HAP-1 (cell line): ENCODE measurements at places on chromosomes 12 and 14.

GRCh38 chr12:47210776-47211175 lies 131.0 kb upstream of the AMIGO2 start:
- no peak for DNase-seq

DNA sequence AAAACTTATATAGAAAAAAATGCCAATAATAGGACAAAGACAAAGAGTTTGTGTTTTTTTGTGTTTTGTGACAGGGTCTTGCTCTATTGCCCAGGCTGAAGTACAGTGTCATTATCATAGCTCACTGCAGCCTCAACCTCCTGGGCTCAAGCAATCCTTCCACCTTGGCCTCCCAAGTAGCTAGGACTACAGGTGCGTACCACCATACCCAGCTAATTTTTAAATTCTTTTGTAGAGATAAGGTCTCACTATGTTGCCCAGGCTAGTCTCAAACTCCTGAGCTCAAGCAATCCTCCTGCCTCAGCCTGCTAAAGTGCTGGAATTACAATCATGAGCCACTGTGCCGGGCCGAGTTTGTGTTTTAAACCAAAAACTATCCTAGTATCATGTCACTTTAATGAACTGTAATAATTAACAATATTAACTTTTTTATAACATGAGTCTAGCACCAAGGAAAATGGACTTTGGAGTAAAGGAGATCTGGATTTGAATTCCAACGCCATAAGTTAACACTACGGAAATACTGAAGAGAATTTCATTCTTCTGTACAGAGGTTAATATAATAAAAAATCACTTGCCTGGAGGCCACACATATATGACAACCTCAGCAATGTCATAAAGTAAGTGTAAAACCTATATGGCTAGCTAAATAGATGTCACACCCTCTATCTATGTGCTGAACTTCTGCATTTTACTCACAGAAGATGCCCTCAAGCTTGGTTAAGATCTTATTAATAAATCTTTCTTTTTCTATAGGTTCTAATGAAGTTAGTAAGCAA lies 53.2 kb downstream of the EPS8 start:
- no peak for DNase-seq

- DNase-seq = no peak
Observed at GRCh38 chr12:64675795-64676194, 65.5 kb downstream of the RASSF3 start.

GRCh38 chr14:31286456-31287293 lies 79.1 kb upstream of the HECTD1 start:
- peak; percentile 37 for DNase-seq

DNA sequence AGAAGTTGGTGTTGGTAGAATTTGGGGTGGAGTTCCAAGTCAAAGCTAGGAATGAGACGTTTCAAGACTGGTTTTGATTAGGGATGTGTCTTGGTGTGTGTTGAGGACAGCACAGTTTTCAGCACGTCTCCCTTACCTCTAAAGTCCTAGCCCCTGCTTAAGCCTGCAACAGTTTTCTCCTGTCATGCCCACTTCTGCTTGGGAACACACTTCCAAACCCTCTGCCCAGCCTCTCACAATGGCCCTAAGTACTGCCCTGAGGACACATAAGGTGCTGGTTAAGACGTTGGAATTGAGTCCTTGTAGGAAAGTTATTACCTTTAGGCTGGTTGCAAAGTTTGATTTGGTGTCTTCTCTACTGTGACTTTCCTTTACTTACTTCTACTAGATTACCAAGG lies 710 bp upstream of the BMAL2 start:
- no peak for DNase-seq

DNA sequence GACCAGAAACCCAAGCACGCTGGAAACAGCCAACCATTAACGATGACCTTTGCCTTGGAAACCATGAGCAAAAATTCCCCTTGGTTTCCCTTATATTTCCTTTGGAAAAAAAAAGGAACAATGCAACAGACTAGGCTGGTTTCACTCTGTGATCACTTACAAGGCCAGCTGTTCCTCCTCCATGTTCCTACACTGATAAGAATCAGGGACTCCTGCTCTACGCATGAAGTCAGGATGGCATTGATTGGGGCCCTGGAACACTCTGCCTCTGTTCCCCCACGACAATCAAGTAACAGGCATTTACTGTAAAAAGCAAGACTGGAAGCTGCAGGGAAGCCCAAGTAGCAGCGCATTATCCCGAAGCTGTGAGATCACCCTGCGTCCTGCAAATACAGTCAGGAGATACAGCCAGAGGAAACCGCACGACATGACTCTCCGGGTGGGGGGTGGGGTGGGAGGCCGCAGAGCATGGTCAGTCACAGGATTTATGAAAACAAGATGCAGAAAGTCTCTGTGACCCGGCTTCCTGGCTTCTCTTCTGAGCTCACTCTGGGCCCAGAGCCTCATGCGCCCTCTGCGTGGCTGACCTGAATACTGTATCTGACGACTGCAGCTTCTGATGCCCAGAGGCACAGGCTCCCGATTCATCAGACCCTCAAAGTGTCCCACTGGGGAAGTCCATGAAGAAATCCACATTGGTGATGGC lies 31.1 kb downstream of the SSH1 start:
- no peak for DNase-seq

GRCh38 chr14:76375947-76376404 lies at the start of gene ESRRB:
ESRRB (plus strand) TSS chr14:76376137; CDS start chr14:76376402, 265 bp downstream.
- peak; percentile 32 for DNase-seq

- no peak for DNase-seq
Observed at GRCh38 chr12:12323118-12323517, 26.9 kb downstream of the MANSC1 start.

GRCh38 chr12:91505006-91505405 lies 322.4 kb upstream of the DCN start:
- DNase-seq = no peak

DNA sequence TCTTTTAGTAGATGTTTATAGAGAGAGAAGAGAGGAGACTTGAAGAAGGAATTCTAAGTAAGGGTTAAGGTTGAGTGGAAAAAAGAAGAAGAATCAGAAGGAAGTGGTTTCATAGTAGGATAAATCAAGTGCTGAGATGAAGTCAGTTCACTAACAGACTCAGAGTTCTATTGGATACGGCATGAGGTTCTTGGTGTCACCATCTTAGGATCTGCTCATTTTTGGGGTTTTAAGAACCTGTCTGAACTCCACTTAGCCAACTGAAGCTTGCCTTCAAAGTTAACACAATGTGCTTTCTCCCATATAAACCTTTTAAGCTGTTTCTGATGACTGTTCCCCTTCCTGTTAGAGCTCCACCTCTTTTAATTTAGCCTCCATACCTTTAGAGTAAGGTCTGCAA lies 152.6 kb downstream of the PRKCH start:
- no peak for DNase-seq

- DNase-seq = no peak
Observed at GRCh38 chr12:108846290-108846701, 11.1 kb downstream of the SSH1 start.

GRCh38 chr14:44027397-44027796 lies 479.7 kb downstream of the FSCB start:
- DNase-seq = no peak

GRCh38 chr12:122102331-122102730 lies 23.8 kb downstream of the MLXIP start:
- DNase-seq = no peak
